ENCODE measurements at places on chromosomes 13 and 19. TPM values are rescaled to one million over a fixed set of nuclear protein-coding genes. Genes with fewer than 3 reads are reported as not detected.

The ZNF492 gene
- 0.50 TPM for total RNA-seq

The SOHLH2 gene
- 0.77 TPM for total RNA-seq

The METTL21C gene
- total RNA-seq, result 0.17 TPM

The RFPL4A gene
- not detected for total RNA-seq

The GPR180 gene
- total RNA-seq, result 12.1 TPM

The HRC gene
- not detected for total RNA-seq

The NTF4 gene
- total RNA-seq, result not detected

The SELENOV gene
- total RNA-seq, result not detected

The PRX gene
- total RNA-seq, result 3.6 TPM

The HSD17B14 gene
- total RNA-seq, result 7.7 TPM

The FUT1 gene
- total RNA-seq, result under 0.01 TPM

The S1PR5 gene
- total RNA-seq, result under 0.01 TPM

The COMP gene
- total RNA-seq, result 0.17 TPM

Data from fibroblast of lung (primary cell).